ENCODE measurements at places on chromosomes 13 and 19.

GRCh38 chr19:6718741-6719539, 1.5 kb downstream of the C3 start:
- DNase-seq, result no peak

- no peak for DNase-seq
These were observed 31.5 kb downstream of the KLF5 start for GRCh38 chr13:73090116-73090822.

DNA sequence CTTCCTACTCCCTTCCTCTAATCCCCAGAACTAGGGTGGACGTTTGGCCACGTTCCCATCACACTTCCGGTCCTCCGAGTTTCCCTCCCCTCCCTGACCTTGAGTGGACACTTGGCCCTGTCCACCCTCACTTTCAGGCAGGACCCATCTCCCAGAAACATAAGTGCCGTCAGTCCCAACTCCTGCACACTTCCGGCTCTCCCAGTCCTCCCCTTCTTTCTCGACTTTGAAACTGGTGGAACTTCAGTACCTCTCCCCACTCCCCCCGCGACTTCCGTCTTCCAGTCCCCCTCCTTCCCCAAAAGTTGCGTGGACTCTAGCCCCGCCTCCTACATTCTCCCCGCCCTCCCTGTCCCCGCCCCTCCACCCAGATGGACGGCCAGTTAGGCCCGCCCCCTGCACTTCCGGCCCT, 278 bp upstream of the ZNF274 start:
- DNase-seq, result no peak

- no peak for DNase-seq
These were observed 455.7 kb downstream of the FGF9 start for GRCh38 chr13:22126433-22127021.

DNA sequence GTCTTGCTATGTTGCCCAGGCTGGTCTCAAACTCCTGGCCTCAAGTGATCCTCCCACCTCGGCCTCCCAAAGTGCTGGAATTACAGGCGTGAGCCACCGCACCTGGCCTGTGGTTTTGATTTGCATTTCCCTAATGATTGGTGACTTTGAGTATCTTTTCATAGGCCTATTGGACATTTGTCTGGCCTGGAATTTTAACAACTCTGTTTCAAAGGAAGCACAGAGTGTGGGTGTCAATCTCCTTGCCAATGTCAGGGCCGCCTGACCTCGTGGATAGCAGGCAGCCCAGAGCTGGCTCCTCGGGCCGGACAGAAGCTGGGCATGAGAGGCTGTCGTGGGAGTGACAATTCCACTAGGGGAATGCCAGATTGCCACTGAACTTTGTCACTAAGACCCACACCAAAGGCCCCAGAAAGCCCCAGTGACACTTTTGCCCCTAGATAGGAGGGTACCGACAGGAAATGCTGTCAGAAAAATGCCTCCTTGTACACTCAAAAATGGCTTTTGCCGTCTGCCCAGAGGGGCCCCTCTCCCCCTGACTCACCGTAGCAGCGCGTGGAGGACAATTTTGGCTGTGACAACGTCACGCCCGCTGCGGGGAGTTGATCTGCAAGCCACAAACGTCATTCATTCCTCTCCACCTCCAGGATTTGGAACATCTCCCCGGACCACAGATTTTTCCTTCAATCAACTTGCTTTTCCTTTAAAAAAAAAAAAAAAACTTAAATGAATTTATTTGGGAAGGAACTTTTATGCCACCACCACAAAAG, 11.7 kb upstream of the ADGRE5 start:
- no peak for DNase-seq

GRCh38 chr19:52086481-52086880, 9.1 kb downstream of the ZNF841 start:
- no peak for DNase-seq

GRCh38 chr13:113742000-113742441, 17.0 kb upstream of the TMEM255B start:
- DNase-seq, result peak; percentile 81

- DNase-seq, result no peak
These were observed 24.1 kb upstream of the CASP14 start for GRCh38 chr19:15025217-15025616.

- DNase-seq, result no peak
These were observed 67.5 kb downstream of the B3GLCT start for GRCh38 chr13:31267126-31267784.

- DNase-seq, result no peak
These were observed 8.4 kb downstream of the ZNF763 start for GRCh38 chr19:11973019-11973810.

DNA sequence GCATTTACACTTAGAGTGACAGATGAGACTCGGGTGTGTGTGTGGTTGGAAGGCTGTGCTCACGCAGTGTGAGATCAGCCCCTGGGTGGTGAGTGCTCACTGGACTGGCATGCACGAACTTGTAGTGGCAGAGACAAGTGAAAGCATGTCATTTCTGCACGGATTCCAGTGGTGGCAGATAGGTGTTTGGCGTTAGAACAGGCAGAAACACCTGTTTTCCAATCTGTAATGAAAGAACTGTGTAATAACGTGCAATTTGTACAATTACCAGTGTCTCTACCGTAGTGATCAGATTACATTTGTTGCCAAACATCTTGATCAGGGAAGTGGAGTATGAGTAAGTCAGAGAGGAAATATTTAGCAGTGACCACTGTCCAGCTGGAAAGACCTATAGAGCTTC, 8.2 kb downstream of the LAMP1 start:
- no peak for DNase-seq

GRCh38 chr13:51317262-51317661, 22.2 kb upstream of the SERPINE3 start:
- no peak for DNase-seq

- no peak for DNase-seq
These were observed 26.8 kb upstream of the ADGRE5 start for GRCh38 chr19:14354445-14354844.

- no peak for DNase-seq
These were observed 9.2 kb upstream of the EDDM13 start for GRCh38 chr19:56263319-56263718.

- DNase-seq, result peak; percentile 77
These were observed 7.3 kb downstream of the PPP6R1 start for GRCh38 chr19:55251341-55252081.

- DNase-seq, result no peak
These were observed 10.6 kb upstream of the UBE2S start for GRCh38 chr19:55418185-55418584.

GRCh38 chr19:17097593-17098126, 22.1 kb downstream of the MYO9B start:
- no peak for DNase-seq

DNA sequence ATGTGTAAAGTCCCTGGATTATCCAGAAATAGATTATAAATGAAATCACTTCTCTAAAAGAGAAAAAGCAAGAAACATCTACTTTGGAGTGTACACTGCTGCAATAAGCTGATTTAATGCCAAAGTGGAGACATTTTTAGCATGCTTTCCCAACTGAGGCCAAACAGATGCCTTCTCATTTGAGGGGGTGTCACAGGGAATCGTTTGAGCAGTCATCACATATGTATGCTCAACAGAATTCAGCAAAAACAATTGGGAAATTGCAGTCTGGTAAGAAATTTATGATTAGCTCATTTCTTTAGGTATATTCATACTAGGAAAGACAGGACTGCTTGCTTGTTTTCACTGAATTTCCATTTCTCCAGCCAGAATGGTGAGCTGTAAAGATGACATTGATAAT, 27.3 kb upstream of the TPP2 start:
- no peak for DNase-seq

DNA sequence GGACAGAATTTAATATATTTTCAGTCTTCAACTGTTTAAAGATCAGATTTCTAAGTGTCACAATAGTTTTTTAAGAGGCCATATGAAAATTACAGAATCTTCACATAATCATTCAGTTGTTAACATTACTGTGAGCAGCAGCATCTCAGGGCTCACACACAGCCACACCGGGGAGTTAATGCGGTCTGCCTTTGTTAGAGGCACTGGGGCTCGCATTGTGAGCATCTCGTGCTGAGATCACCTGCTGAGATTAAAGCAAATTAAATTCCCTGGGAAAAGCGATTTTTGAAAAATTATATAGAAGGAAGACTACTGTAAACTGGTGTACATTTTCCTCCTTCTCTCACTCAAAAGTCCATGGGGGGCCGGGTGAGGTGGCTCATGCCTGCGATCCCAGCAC, 16.6 kb downstream of the GPR12 start:
- DNase-seq, result no peak

GRCh38 chr13:36369268-36370107, 23.3 kb upstream of the SPART start:
- DNase-seq, result no peak

- no peak for DNase-seq
These were observed 14.7 kb downstream of the TECR start for GRCh38 chr19:14544047-14544446.

DNA sequence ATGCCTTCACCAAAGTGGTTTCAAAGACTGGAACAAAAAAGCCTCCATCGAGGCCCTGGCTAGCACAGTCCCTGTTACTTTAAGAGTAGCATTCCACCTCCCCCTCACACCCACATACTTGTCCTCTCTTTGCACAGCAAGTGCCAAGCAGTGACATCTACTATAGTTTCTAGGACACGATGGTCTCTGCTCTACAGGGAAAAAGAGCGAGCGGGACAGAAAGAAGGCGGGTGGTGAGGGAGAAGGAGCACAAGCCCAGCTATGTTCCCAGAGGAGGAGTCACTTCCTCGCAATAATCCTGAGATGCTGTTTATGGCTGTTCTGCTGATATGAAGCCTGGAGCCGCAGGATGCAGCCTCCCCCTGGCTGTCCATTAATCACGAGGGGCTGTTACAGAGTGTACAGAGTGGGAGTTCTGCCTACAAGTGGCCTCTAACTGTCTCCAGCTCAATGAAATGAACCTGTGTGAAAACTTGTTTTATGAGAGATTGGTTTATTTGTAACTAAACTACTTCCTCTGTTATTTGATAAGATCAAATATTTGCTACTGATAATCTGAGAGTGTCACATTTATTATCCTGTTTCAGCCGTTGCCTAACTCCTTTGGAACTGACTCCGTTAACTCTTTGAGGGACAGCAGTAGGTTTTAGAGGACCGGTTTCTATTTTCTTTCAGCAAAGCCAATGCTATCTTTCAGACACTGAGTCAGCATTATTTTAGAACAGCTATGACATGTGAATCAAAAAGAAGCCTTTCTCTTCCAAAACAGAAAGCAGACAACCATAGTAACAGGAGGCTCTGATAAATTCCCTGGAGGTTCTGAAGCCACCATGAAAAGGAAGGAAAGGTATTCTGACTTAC, 208.0 kb downstream of the SPRY2 start:
- DNase-seq, result no peak

- no peak for DNase-seq
These were observed 12.6 kb upstream of the JSRP1 start for GRCh38 chr19:2268861-2269243.

- no peak for DNase-seq
These were observed 1308.4 kb downstream of the SLITRK5 start for GRCh38 chr13:88979465-88980175.

- no peak for DNase-seq
These were observed 177.3 kb downstream of the PCDH9 start for GRCh38 chr13:67052550-67053490.

DNA sequence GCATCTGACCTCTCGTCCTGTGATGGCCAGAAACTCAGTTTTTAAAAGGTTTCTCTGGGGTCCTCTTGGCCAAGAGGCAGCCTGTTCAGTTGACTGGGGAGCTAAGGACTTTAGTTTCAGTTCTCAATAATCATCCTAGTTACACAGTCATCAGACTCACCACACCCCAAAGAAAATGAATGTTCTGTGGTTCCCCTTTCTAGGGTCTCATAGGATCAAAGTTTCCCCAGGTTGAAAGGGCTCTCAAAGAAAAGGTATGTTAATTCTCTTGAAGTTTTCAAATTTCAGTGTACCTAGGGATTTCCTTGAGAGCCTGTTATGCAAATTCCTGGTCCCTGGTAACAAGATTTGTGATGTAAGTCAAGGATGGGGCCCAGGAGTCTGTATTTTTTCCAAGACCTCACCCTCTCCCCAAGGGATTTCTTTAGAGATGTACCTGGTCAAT, 94.9 kb downstream of the FAM216B start:
- DNase-seq, result no peak

- DNase-seq, result no peak
These were observed 39.9 kb upstream of the CCNE1 start for GRCh38 chr19:29771708-29772414.

DNA sequence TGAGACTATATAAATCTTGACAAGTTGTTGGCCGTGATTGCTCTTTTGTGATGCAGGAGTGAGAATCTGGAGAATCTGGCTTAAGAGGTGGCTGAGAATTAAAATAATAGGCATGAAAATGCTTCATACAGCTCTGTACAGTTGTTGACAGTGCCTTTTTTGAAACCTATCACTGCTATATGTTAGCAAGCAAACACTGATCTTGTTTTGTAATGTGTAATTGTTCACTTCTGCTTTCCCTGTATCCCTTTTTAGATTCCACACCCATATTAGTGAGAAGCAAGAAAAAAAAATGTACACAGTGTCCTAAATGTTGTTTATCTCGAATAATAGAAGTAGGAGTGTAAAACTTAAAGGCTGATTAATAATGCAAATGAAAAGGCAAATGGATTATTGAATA, 31.1 kb downstream of the ITM2B start:
- DNase-seq, result no peak

- DNase-seq, result no peak
These were observed 1672.6 kb upstream of the PCDH20 start for GRCh38 chr13:63088226-63088625.

GRCh38 chr19:40689339-40690049, 957 bp downstream of the NUMBL start:
- peak; percentile 83 for DNase-seq

DNA sequence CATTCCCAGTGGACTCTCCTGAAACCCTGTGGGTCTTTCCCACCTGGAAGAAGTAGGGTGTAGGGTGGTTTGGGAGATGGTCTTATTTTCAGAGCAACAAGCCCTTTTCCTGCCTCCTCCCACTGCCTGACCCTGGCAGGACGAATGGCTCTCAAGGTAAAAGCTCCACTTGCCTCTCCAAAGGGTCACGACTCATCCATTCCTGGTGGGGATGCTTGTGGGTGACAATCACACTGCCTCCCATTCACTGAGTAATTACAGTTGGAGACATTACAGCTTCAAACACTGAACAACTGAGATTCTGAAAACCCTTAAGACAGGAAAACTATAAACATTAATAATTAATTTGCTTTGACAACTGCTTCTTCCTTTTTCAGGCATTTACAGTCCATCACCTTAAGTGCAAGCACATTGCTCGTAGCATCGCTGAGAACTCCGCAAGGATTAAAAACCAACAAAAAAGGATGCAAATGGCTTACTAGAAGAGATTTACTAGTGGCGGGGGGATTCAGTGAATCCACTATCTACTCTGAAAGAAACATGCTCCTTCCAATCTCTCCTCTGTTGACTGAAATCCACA, 199.6 kb upstream of the IRS2 start:
- no peak for DNase-seq

DNA sequence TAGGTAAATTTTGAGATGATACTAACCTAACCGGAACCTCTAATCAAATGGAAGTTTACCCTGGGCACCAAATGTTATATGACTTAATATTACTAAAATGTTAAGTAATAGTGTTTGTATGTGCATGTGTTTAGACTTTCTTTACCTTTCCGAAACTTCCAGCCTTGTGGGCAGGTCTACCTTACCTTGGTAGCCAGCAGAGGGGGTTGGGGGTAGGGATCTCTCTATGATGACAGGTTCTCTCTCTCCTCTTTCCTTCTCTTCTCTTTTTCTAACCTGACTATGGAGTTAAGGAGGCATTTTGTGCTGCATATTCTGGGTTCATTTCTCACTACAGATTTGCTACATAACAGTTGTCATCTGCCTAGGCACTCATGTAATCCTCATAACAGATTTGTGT, 6.8 kb upstream of the FRY start:
- DNase-seq, result no peak

- DNase-seq, result peak; percentile 31
These were observed 82.5 kb downstream of the TSHZ3 start for GRCh38 chr19:31266731-31267130.
